ENCODE measurements at places on chromosomes 16 and 17.

GRCh38 chr17:44363613-44364159 lies at the start of gene FAM171A2:
TSS of gene FAM171A2 (minus strand) at chr17:44363853. CDS start at chr17:44363714, 139 bp downstream.
- peak; percentile 58 for DNase-seq

GRCh38 chr17:44176671-44177501 lies 6.4 kb downstream of the ASB16 start:
- DNase-seq = no peak

- no peak for DNase-seq
Observed at GRCh38 chr17:80519091-80519781, 25.4 kb upstream of the RPTOR start.

DNA sequence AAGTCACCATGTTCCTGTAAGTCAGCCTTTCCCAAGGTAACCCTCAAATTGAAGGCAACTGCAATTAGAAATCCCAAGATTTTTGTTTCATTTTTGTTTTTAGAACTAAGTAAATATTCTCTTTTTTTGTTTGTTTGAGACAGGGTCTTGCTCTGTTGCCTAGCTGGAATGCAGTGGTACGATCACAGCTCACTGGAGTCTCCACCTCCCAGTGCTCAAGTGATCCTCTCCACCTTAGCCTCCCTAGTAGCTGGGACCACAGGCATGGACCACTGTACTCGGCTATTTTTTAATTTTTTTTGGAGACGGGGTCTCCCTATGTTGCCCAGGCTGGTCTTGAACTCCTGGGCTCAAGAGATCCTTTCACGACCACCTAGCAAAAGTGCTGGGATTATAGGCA lies 10.6 kb upstream of the LRRC59 start:
- DNase-seq = no peak

DNA sequence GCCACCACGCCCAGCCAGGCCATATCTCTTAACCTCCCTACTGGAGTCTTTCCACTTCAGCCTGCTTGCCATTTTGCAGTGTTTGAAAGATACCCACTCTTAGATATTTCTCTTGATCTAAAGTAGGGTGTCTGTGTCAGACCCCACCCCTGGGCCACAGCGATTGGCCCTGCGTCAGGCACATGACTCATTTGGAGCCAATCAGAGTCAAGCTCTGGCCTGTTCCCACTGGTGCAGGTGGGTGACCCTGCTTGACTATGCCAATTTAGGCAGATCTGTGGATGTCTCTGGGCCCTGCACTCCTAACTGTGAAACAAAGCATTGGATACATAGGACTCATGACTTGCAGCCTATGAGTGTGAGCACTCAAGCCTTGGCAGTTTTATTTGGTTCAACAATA lies 27.6 kb downstream of the FOXL1 start:
- no peak for DNase-seq

GRCh38 chr17:45436161-45436560 lies 3.5 kb upstream of the ARHGAP27 start:
- DNase-seq = no peak

DNA sequence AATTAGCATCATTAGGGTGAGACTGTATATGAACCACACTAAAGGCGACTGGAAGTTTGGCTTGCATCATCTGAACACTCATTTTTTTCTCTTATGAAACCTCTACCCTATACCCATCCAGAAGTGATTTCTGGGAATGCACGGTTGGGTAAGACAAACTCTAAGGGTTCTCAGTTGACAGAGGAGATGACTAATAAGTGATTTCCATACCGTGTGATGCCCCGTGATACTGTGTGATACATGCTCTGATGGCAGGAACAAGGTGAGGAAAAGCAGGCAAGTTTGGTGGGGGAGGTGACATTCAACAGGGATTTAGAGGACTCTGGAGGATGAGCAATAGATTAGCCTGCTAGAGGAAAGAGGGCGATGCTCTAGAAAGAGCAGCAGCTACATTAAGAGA lies 156.4 kb upstream of the CCL2 start:
- DNase-seq = no peak

DNA sequence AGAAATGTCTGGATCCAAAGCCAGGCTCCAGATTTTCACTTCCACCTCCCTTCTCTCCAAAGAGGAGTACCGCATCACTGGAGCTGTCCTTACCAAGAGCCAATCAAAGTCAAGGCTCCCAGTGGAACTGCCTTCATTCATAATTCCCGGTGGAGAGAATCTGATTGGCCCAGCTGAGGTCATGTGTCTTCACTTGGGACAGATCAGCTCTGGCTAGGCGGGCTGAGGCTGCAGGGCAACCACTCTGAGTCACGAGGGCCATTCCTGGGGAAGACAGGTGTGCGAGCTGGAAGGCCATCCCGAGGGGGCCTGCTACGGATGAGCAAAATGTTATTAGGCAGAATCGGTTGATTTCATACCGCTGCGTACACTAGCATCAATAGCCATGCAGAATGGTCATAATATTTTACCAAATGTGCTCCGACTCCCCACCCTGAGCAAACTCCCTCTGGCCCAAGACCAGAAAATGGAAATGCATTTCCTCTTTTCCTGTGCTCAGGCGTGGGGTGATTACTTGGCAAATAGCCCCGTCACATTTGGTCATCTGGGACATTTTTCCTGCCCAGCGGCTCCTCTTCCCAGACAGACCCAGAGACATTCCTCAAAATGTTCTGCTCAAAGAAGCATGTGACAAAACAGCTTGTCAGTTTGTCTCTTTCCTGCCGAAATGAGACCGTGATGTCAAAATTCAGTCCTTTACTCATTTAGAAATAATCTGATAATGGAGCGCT lies 111.1 kb downstream of the AIPL1 start:
- DNase-seq = no peak

DNA sequence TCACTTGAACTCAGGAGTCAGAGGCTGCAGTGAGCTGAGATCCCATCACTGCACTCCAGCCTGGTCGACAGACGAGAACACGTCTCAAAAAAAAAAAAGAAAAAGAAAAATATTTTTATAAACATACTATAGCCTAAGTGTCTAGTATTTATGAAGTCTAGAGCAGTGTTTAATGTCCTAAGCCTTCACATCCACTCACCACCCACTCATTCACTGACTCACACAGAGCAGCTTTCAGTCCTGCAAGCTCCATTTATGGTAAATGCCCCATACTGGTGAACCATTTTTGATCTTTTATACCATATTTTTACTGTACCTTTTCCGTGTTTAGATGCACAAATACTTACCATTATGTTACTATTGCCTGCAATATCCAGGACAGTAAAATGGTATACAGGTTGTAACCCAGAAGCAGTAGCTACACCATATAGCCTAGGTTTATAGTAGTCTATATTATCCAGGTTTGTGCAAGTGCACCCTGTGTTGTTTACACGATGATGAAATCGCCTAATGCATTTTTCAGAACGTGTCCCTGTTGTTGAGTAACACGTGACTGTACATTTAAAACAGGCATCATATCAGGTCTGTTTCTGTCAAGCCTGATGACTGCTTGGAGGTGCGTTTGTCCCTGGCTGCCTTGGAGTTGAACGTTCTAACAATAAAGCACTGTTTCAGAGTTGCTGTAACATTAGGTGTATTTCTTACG lies 10.1 kb downstream of the NUDT7 start:
- DNase-seq = peak; percentile 31

- DNase-seq = peak; percentile 6
Observed at GRCh38 chr17:70107441-70107840, 32.4 kb downstream of the KCNJ16 start.

GRCh38 chr17:63621229-63621683 lies 961 bp upstream of the MAP3K3 start:
- DNase-seq = no peak

- no peak for DNase-seq
Observed at GRCh38 chr16:64687786-64688185, 434.1 kb downstream of the CDH11 start.

- no peak for DNase-seq
Observed at GRCh38 chr16:21644674-21645073, 7.7 kb downstream of the IGSF6 start.

DNA sequence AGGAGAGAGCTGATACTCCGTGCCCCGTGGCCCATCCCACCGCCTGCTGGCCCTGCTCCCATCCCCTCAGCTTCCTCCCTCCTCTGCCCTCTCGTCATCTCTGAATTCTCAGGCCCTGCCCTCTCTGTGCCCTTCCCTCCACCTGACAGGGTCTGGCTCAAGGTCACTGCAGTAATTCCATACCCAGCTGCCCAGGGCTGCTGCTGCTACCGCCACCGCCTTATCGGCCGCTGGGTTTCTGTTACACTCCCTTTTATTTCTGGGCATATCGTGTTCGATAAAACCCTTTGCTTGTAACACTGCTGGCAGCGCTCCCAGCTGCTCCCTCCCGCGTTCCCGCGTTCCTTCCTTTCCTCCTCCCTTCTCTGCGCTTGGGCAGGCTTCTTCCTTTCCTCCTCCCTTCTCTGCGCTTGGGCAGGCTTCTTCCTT lies 1.2 kb downstream of the EPN3 start:
- peak; percentile 37 for DNase-seq

DNA sequence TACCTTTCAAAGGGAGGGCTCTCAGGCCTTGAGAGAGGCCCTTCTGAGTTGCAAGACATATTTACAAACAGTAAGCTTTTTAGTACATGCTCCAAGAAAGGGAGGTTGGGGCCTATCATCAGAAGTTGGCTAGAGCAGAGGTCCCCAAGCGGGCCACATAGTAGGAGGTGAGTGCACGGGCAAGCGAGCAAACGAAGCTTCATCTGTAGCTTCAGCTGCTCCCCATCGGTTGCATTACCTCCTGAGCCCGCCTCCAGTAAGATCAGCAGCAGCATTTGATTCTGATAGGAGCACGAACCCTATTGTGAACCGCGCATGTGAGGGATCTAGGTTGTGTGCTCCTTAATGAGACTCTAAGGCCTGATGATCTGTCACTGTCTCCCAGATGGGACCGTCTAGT lies 26.2 kb downstream of the PRDM7 start:
- DNase-seq = no peak

DNA sequence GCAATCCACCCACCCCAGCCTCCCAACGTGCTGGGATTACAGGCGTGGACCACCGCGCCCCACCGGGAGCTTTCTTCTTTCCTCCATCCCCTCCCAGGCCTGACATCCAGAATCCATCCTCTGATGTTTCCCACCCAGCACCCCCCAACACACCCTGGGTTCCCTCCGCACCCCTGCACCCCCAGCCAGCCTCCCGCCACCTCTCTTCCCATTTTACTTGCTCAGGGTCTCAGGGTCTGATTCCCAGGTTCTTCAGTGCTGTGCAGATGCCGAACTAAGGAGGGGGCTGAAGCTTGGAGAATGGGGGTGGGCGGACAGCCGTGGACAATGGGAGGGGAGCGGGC lies 225 bp downstream of the ASGR1 start:
- no peak for DNase-seq

DNA sequence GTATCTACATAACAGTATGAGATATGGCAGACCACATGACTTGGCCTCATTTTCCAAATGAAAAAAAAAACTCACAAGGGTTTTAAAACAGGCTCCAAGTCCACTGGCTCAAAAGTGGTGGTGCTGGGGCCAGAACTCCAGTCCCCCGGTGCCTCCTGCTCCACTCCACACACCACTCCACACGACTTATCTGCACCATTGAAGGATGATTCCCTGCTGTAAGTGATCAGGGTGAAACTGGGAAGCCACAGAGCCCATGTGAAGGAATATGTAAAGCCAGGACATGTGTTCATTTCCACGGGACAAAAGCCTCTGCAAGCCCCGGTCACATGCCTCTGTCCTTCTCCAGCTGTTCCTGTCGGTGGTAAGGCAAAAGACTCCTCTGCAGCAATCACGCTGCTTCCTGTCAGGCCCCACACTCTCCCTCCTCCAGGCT lies 97.2 kb downstream of the ZNF18 start:
- no peak for DNase-seq

GRCh38 chr17:59832883-59833379 lies 59.8 kb downstream of the TUBD1 start:
- DNase-seq = peak; percentile 45

DNA sequence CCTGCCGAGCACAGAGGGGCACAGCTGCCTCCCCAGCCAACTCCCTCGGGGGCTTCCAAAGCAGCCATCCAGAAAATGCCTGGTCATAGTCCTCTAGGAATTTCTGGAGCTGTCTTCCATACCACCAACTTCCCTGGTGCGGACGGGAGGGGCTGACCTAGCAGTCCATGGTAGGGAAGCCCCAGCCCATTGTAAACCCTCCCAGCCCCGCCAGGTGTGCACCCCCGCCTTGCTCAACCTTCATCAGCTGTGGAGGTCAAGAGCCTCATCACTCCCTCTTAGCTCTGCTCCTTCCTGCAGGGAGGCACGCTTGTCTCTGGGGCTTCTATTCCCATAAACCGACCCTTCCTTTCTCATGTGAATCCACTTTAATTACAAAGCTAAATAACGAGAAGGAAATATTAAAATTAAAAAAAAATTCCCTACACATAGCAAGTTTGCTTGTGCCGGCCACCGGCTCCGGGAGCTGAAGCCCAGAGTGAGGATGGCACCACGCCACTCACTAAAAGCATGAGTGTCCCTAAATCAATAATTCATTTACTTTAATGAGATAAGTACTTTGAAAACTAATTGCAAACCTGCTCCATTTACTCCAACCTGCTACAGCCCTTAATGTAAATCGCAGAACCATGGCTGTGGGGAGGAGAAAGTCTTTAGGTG lies 181.4 kb downstream of the ENGASE start:
- no peak for DNase-seq

DNA sequence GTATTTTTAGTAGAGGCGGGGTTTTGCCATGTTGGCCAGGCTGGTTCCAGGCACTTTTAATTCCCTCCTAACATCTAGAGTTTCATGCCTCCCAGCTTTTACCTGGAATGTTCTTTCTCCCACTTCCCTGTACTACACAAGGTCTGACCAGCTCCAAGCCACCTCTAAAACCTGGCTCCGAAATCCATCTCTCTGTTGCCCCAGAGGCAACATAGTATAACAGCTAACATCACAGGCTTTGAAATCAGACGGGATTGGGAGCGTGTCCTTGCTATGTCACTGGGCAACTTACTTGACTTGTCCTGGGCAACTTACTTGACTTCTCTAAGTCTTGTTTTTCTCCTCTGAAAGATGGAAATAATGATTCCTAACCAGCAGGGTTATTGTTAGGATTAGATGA lies 15.1 kb downstream of the UNC45B start:
- no peak for DNase-seq

GRCh38 chr17:60559995-60560859 lies 34.2 kb upstream of the APPBP2 start:
- no peak for DNase-seq

DNA sequence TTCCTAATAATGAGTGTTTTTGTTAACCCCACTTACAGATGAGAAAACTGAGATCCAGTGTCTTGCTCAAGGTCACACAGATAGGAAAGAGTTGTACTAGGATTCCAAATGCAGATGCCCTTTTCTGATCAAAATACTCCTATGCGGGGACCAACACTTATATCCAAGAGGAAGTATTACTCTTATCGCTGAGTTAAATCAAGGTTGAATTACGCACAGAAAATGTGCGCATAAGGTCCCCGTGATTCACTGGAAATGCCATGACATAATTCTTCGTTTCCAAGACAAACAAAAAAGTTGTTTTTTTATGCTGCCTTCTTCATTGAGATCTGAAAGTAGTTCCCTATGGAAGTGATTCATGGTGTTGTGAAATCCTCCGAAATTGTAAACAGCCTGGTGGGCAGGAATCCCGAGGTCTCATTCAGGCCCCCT lies 463.8 kb upstream of the HSBP1 start:
- DNase-seq = peak; percentile 95

- DNase-seq = no peak
Observed at GRCh38 chr16:88681084-88681680, 5.1 kb downstream of the SNAI3 start.
